ENCODE measurements at places on chromosomes 5 and 9.

GRCh38 chr5:175783739-175784138 is 87.6 kb upstream of the CPLX2 start:
- DNase-seq, result no peak

DNA sequence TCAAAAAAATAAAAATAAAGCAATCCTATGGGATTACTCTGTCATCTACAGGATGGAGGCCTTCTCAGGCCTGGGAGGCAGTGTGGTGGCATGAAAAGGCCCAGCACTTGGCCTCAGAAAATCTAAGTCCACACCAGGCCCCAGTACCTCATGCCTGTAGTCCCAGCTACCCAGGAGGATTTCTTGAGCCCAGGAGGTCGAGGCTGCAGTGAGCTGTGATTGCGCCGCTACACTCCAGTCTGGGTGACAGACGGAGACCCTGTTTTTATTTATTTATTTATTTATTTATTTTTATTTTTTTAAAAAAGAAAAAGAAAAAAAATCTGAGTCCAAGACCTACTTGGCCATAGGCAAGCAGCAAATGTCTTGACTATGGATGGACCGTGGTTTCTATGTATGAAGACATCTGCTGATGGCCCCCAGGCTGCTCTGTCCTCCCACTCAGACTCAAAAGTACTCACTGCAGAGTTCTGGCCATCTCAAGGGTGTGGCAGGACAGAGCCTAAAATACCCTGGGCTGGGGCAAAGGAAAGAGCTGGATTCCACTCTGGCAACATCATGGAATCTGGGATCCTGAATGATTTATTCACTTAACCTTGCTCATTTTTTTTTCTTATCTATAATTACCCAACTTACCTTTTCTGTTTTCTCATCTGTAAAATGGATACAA is 55.0 kb downstream of the ARHGEF37 start:
- no peak for DNase-seq

DNA sequence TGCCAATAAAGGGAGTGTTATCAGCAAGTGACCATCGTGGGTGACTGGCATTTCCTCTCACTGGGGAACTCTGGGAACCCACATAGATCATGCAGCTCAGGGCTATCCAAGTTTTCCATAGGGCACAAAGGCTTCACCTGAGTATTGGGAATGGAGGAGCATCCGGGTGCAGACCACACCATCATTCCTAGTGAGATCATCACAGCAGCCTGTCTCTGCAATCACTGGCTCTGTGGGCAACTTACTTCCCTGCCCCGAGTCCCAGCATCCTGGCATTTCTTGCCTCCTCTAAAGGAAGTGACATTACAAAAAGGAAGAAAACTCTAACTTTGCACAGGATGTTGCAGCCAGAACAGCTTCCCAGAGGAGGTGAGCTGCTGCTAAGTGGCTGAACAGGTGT is 80.6 kb upstream of the SHB start:
- no peak for DNase-seq

GRCh38 chr5:13930541-13931171 is 13.8 kb downstream of the DNAH5 start:
- no peak for DNase-seq

DNA sequence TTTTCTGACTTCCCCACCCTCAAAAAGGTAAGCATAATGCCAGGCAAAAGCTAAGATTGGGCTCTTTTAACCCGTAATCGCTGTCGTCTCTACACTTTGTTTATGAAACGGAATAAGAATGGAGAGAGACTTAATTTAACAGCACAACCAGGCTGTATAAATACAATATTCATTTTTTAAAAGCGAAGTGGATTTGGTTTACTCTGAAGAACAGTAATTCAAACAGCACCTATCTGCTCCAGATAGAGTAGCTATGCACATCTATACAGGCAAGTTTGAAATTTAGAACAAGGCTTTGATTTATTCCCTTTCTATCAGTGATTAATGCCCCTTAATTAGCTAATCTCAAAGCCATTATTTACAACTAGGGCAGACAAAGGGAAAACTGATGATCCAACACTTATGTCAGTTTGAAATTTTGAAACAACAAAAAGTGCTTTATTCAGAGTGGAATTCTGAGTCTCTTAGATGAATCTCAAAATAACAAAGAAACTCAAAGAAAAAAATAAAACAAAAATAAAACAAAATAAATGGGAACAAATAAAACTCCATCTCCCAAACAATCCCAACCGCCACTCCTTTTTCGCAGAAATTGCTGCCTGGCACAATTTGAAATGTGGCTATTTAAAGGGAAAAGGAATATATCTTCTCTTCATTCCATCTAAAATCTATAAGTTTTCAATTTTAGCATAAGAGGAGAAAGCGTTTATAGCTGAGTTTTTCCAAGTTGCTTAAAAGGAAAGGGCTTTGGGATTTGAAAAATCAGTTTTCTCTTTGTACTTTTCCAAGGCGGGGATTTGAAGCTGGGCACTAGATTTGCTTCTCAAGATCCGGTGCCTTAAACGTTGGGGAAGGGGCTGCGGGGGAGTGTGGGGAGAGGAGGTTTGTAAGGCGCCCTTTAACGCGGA is 298.6 kb downstream of the PARP8 start:
- DNase-seq, result no peak

DNA sequence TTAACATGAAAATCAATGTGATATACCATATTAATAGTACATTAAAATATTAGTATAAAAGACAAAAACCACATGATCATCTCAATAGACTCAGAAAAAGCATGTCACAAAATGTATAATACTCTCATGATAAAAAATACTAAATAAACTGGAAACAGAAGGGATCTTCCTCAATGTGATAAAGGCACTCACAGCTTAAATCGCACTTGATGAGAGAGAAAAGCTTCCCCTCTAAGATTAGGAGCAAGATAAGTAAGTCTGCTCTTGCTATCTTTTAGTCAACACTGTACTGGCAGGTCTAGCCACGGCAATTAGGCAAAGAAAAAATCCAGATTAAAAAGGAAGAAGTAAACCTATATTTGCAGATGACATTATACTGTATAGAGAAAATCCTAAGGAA is 21.8 kb upstream of the MSH3 start:
- no peak for DNase-seq

DNA sequence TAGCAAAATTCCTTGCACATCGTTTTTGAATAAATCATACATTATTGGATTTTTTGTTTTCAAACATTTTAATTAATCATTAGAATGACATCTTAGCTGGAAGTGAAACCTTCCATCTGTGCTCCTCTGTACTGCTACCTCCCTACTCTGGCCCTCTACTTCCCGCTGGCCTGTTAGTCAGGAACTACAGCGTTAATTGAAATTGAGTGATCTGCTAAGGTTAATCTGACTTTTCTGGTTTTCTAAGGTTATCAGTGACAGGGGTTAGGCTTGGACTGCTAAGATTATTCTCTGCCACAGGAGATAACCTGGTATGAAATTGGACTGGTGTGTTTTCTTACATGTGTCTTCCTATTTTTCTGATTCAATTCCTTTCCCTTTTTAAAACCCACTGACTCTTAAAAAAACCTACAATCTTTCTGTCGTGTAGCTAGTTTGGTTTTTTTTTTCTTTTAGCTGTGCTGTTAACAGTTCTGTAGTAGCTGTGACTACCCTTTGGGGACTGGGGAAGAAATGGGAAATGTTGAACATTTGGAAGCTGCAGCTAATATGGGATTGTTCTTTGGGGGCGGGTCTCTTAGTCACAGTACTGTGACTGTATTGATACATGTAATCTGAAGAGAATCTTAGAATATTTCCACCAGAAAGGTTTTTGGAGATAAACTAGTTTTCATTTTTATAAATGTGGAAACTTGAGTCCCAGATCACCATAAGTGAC is 4.6 kb downstream of the KIF2A start:
- no peak for DNase-seq

- no peak for DNase-seq
Observed at GRCh38 chr9:97710356-97711222, 13.4 kb upstream of the XPA start.

DNA sequence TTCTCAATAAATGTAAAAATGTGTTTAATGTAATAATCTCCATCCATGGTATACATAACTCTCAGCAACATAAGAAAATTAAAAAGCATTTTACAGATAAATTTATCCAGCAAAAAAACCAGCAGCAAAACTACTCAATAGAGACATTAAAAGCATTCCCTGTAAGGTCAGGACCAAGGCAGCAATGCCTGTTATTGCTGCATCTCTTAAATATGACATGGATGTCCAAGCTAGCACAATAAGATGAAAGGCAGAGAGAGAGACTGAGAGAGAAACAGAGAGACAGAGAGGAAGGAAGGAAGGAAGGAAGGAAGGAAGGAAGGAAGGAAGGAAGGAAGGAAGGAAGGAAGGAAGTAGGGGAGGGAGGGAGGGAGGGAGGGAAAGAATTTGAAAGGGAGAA is 289.0 kb upstream of the PAPPA start:
- DNase-seq, result no peak

- no peak for DNase-seq
Observed at GRCh38 chr9:79006546-79006945, 565.2 kb upstream of the TLE4 start.

GRCh38 chr5:153340139-153340538 is 150.3 kb upstream of the GRIA1 start:
- DNase-seq, result no peak

- no peak for DNase-seq
Observed at GRCh38 chr5:168885324-168886120, 306.4 kb upstream of the PANK3 start.

GRCh38 chr9:86604741-86605140 is 250.5 kb upstream of the TUT7 start:
- DNase-seq, result no peak

GRCh38 chr5:28009576-28009975 is 971.2 kb upstream of the CDH9 start:
- no peak for DNase-seq

DNA sequence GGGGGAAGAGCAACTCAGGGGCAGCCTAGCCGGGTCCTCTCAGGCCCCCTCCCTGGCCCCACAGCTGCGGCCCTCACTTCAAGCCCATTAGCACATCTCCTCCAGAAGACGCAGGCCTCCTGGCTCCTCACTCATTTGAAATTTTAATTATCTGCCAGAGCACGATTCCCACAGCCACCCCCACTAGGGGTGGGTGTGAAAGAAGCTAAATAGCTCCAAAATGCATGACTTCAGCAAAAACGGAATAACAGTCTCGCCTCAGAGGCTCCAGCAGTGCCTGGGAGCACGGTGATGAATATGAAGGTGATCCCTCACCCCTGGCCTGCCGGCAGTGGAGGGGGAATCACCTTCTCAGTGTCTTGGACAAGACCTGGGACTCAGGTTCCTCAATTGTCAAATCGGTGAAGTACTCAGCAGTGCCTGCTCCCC is 61.1 kb upstream of the HRH2 start:
- no peak for DNase-seq

DNA sequence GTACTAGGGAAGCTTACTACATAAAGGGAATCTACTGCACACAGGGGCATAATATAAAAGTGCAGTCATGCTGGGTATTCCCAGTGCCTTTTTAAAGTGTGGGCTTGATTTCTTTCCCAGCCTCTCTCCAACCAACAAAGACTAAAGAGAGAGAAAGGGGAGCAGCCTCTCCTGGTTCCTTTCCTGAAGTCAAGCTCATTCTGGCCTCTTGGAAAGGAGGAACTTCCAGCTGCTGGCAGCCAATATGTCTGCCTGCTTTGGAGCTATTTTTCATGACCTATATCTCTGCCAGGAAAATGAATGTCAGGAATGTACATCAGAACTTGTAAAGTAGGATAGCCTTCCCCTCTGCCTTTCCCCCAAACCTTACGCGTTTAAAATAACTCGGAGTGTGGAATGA is 57.1 kb downstream of the RAB3C start:
- DNase-seq, result no peak

DNA sequence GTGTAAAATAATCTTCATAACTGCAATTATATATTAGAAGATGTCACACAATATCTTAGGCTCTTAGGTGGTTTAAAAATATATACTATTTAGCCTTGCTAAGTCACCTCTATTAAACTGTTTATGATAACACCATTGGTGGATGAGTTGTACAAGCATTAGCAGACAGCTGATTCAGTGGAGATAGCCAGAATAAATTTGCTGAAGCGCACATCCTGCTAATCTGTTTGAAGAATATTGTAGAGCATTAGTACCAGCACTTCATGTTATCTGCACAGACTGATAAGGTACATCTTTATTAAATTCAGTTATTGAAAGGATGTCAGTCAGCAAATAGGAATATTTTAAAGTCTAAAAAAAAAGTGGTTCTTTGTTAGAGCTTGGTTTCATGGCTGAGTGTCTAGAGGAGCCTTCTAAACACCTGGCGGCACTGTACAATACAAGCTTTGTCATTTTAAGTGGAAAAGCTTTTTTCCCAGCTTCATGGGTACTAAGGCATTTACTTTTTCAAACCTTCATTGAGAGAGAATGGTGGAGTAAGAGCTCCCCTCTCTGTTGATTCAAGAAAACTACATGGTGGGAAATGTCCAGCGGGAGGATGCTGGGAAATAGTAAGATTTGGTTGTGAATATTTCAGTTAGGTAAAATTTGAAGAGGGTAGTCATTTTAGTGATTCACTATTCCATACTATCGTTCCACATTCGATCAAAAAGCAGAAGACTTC is 275.1 kb downstream of the SLF1 start:
- no peak for DNase-seq

- DNase-seq, result no peak
Observed at GRCh38 chr9:14153310-14153720, 160.6 kb downstream of the NFIB start.

DNA sequence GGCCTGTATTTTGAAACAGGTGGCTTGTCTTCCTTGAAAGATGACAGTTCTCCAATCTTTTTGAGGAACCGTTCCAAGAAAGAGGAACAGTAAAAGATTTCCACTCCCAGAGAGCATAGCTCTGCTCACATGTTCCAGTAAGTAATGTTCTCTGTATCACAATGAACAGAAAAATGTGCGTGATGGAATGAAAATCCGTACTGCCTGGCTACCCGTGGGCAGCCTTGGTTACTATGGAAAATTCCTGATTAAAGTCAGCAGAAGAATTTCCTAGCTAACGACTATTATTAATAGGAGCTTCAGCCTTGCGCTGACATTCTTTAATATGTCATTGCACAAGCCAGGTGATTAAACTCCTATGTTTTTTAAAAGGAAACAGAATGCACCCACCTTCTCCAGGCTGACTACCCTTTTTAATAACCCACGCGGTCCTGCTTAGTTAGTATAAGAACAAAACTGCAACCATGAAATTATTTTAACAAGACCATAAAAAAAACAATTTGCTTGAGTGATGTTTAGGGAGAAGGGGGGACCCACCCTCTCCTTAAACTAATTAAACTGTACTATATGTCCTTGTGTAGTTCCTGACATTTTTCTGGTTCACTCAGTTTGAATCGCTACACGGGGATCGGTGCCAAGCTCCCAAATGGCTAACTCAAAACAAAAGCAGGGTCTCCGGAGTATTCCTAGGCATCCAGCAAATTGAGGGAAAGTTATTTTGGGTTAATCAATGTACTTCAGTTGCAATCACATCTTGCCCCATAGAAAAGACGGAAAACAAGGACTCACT is 54.8 kb upstream of the CPEB4 start:
- DNase-seq, result no peak

DNA sequence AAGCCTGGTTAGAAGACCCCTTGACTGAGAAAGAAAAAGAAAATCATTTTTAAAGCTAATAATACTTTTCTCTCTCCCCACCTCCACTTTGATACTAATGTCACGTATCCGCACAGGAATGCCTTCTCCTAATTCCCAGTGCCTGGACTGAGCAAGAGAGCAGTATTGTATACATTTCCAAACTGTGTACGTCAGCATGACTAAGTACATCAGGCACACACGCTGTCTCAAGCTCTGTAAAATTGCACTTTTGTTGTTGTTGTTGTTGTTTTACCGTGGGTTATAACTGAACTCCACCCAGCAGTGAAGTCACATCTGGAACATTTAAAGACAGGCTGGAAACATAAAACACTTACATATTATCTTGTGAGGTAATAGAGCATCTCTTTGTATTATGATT is 407.6 kb downstream of the DNAH5 start:
- no peak for DNase-seq

- no peak for DNase-seq
Observed at GRCh38 chr9:129552064-129552463, 68.8 kb downstream of the C9orf50 start.
